ENCODE measurements at places on chromosomes 4 and X.
A peak's percentile ranks its signal among the peaks of the same experiment; 100 is the strongest.

- no peak for DNase-seq
Observed at GRCh38 chrX:19579485-19579884, 64.2 kb upstream of the MAP3K15 start.

DNA sequence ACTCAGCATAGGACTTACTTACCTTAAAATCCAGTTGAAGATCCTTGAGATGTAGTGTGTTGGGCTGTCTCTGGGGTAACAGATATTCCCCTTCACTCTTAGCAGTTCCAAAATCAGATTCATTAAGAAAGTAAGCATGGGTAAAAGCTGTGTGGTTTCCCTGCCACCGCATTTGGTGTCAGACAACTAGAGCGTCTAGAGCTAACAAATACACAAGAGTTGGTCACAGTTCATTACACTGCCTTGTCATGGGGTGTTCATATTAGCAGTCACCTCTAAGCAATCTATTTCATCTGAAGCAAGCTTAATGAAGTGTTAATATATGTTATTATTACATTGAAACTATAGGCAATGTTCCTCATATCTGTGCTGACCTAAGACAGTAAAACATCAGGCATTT lies 342.8 kb downstream of the PPARGC1A start:
- no peak for DNase-seq

GRCh38 chr4:118849867-118850487 lies 14.1 kb upstream of the SEC24D start:
- no peak for DNase-seq

- DNase-seq = no peak
Observed at GRCh38 chr4:148800940-148801339, 358.7 kb upstream of the NR3C2 start.

- DNase-seq = peak; percentile 37
Observed at GRCh38 chr4:169059306-169060211, 49.5 kb upstream of the CBR4 start.

Measured in psoas muscle (tissue), 8 donors.